Stomach (tissue), 19 donors: ENCODE measurements at places on chromosomes 2 and 18. TPM values are rescaled to one million over a fixed set of nuclear protein-coding genes. Genes with fewer than 3 reads are reported as not detected.

DNA sequence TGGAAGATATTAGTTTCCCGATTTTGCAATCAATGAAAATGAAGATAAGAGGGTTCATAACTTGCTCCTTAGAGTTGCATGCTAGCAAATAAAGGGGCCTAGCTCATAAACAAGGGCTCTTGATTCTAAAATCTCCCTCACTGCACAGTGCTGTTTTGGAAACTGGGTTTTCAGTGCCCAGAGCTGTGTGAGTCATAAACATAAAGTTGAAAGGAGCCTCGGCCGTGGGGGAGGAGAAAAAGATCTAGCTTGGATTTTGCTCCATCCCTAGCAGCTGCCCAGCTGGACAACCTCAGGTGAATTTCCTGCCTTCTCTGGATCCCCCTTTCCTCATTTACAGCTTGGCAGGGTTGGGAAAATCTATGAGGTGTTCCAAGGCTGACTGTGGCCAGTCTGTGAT, 42.5 kb downstream of the LYPD1 start:
- no peak for DNase-seq

DNA sequence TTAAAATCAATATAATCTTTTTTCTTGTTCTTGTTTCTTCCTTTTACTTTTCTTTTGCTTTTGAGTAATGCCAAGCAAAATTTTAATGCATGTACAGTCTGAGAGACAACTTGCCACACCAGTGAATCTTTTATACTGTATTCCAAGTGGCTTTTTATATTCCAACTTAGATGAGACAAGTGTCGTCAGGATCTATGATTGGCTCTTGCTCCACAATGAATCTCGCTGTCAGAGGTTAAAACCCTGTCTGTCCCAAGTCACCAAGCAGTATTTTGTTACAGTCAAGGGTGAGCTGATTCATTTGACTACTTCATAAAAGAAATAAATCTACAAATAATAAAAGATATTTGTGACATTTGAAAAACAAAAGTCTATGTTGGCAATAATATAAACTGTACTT, at the start of gene MSTN:
Gene MSTN, minus strand, starts transcription at position 129 of the 400 bp plus-strand sequence. CDS start 133 bp downstream, outside the sequence.
- DNase-seq = no peak

- DNase-seq = no peak
These were observed 171.5 kb downstream of the MTCL1 start for GRCh38 chr18:8876887-8877286.

The FEV gene
- 1.3 TPM for total RNA-seq
